Aortic smooth muscle cell (primary cell): ENCODE measurements at places on chromosomes 2 and 18. TPM values are rescaled to one million over a fixed set of nuclear protein-coding genes. Genes with fewer than 3 reads are reported as not detected.

The DLX2 gene
- 0.12 and 0.13 TPM in 2 replicates for total RNA-seq

The RTKN gene
- total RNA-seq = 14.3 and 15.8 TPM in 2 replicates

The DSC2 gene
- under 0.01 TPM in 1 of 2 replicates, not detected in the other for total RNA-seq

The CPSF3 gene
- total RNA-seq = 52.5 and 56.1 TPM in 2 replicates

The CCDC148 gene
- 0.26 and 0.37 TPM in 2 replicates for total RNA-seq

The NT5C1B gene
- total RNA-seq = not detected in 2 replicates

The ABCG8 gene
- not detected in 2 replicates for total RNA-seq

The CACNB4 gene
- 0.79 and 1.3 TPM in 2 replicates for total RNA-seq

The CCL20 gene
- not detected in 2 replicates for total RNA-seq

The ELOA2 gene
- total RNA-seq = not detected in 2 replicates

The DSG4 gene
- not detected in 2 replicates for total RNA-seq

The TEX44 gene
- not detected in 2 replicates for total RNA-seq

The SLC5A7 gene
- total RNA-seq = not detected in 2 replicates

The PECR gene
- total RNA-seq = 11.6 and 15.7 TPM in 2 replicates

The NEU2 gene
- total RNA-seq = not detected in 2 replicates
